ENCODE measurements at places on chromosomes 1 and 21.

DNA sequence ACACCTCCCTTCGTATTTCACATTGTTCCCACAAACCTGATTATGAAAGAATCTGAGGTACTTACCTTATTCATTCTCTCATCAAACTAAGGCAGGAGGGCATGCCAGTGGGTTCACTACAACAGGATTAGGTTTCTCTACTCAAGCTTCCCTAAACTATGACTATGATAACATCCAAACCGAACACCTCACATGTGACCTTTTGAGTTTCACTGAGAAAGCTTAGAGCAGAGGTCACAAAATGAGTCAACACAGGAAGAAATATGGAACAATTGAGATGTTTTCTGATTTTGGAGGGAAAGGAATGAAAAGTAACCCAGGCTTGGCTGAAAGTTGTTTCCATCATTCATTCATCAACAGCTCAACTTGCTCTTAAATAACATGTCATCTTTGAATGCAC lies 24.1 kb downstream of the UBR4 start:
- no peak for DNase-seq

DNA sequence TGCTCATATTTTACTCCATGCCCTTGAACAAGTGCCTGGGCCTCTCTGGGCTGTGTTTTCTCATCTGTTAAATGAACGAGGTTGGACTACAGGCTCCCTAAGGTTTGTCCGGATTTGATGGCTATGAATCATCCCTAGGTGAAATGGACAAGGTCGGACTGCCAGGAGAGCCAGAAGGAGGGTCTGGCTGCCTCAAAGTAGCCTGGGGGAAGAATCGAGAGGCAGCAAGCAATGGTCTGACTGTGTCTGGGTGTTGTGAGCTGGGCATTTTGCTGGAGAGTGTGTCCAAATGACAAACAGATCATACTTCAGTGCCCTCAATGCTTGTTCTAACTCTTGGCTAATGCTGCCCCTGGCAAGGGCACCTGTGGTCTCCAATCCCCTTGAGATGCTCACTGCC lies 730.9 kb downstream of the PTPRU start:
- DNase-seq: no peak

DNA sequence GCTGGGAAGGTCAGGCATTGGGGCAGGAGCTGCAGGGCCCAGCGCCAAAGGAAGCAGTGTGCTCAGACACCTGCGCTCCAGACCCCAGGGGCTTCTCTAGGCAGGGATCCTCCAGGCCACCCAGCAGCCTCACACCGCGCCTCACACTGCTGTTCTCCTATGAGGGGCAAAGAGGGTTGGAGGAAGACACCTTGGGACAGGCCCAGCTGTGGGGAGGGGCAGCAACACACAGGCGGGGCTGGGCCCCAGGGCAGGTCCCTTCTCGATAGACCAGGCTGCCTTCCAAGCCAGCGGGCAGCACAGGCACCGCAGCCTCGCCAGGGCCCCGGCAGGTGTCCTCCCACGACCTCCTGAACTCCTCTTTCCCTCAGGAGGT lies 20.7 kb upstream of the PRSS38 start:
- DNase-seq: no peak

GRCh38 chr1:218848009-218848408 lies 325.7 kb upstream of the LYPLAL1 start:
- DNase-seq: no peak

GRCh38 chr1:110752941-110753725 lies 78.4 kb upstream of the KCNA3 start:
- no peak for DNase-seq

DNA sequence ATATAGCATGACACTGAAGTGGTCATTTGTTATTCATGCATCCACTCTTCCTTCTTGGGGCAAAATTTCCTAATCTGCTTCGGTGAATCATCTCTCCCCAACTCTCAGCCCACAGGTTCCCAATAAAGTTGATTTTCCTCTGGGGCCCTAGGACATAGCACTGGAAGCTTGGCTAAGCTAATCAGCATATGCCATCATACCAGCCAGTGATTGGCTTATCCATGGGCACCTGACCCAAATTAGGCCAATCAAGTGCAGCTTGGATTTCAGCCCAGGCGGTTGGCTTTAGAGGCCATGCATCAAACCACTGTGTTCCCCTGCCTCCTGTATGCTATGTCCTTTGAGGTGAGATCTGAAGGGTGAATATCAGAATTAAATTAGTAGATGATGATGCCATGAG lies 58.9 kb downstream of the C1orf94 start:
- DNase-seq: no peak

DNA sequence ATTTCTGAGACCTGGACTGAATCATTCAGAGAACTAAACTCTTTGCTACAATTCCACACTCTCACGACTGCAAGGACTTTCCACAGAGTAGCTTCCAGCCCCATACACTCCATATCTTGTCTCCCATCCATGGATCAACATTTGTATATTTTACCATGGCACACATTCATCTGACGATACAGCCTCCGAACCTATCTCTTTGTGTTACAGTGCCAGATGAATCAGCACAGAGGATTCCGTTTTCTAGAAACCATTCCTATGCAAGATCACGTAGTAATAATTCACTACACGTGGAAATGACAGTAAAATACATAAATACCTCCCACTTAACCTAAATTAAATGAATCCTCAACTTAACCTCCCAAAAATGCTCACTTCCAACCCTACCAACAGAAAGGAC lies 110.0 kb upstream of the PRDX6 start:
- no peak for DNase-seq

DNA sequence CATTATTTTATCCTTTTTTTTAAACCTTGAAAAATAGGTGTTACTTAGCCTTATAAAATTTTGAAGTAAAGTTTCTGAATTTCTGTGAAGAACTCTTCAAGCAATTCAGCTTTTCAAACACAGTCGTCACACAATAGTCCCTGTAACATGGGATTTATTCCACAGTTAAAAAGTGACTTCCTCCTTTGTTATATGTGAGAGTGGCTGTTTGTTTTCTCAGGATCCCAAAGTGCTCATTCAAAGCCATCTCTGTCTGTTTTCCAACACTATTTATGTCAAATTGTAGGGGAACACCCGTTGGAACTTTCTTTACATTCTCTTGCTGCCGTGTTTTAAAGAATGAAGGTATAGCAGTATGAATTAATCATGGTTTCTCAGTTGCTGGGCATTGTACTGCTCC lies 80.8 kb upstream of the GPR52 start:
- DNase-seq: no peak

GRCh38 chr1:80293818-80294217 lies 1287.3 kb upstream of the ADGRL4 start:
- DNase-seq: no peak

DNA sequence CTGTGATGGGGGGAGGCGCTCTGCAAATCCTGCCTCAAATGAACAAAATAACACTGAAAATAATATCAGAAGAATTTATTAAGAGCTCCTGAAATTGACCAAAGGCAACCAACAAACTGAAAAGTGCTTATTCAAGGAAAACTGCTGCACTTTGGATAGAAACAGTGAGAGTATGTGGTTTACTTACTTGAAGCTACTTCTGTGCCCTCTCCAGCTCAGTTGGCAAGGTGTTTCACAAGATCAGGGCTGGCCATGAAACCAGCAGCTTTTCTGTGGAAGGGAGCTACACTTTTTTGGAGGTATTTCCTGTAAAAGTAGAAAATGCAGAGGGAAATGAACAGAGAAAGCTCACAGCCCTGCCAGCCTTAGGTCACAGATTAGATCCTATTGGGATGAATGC lies 310.0 kb upstream of the SPAG17 start:
- DNase-seq: no peak

All from NCI-H2029 treated with DMSO at 0.1 percent for 48 hours (cell line).